ENCODE measurements at places on chromosomes 7 and 10.
A peak's percentile ranks its signal among the peaks of the same experiment; 100 is the strongest.

DNA sequence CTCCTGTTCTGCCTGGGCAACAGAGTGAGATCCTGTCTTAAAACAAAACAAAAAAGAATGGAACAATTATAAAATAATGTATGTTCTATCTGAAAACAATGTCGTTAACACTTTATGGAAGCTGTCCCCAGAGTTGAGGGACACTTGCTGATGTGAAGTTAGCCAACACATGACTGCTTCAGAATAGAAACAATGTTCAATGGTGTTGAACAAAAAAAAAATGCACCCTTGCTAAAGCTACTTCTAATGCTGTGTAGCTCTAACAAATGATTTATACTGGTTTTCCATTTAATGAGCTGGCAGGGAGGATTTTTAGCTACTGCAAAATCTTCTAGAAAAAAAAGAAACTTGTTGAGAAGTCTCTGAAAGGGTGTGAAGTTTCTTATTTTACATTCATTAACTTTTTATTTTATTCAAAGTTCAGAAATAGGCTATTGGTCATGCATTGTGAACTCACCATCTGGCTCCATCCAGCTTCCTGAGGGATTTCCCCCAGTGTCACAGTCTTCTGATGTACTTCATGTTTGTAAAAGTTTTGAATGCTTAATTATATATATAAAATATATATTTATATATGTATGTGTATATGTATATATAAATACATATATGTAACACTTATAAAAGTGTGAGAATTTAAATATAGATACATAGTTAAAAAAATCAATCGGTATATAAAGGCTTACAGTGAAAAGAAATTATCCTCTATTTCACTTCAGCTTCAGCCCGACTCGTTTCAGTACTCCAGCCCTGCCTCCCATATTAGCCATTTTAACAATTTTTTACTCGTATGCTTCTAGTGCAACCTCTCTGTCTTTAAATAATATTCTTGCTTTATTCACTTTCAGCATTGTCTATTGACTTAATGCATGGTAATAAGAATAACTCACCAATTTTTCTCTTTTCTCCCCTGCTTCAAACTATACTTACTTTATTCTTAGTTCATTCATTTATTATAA lies 35.0 kb downstream of the HDAC9 start:
- no peak for DNase-seq

- DNase-seq = no peak
Observed at GRCh38 chr10:80646366-80646765, 108.7 kb downstream of the SH2D4B start.

- DNase-seq = no peak
Observed at GRCh38 chr10:13587391-13587790, 626 bp downstream of the PRPF18 start.

DNA sequence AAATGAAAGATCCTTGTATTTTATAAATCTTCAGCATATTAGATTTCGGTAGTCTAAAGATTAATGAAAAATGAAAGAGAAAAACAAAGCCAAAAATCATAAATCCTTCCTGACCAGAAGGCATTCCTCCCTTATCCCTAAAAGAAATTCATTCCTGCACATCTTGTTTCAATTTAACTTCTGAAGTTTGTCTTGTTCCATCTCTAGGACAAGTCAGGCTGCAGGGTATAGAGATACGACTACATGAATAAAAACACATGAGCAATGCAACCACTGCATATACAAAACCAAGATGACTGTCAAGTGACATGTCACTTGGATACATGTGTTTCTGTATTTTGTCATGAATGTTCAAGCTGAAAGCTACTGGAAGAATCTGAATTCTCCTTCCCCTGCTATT lies 214.9 kb downstream of the JAZF1 start:
- DNase-seq = no peak

- DNase-seq = no peak
Observed at GRCh38 chr10:99560277-99561126, 27.8 kb downstream of the NKX2-3 start.

DNA sequence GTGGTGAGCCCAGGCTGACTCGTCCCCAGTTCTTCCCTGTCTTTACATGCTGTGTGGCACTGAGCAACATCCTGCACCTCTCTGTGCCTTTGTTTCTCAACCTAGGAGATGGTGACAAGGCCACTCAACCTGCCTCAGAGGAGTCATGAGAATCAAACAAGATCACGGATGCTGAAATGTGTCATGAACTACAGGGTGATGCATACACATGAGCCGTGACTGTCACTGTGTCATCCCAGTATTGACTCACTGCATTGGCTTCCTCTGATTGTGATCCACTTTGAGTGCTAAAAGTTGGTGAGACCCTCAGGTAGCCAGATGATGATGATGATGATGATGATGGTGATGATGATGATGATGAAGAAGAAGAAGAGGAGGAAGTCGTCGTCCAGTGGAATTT lies 11.5 kb downstream of the C10orf71 start:
- DNase-seq = no peak

DNA sequence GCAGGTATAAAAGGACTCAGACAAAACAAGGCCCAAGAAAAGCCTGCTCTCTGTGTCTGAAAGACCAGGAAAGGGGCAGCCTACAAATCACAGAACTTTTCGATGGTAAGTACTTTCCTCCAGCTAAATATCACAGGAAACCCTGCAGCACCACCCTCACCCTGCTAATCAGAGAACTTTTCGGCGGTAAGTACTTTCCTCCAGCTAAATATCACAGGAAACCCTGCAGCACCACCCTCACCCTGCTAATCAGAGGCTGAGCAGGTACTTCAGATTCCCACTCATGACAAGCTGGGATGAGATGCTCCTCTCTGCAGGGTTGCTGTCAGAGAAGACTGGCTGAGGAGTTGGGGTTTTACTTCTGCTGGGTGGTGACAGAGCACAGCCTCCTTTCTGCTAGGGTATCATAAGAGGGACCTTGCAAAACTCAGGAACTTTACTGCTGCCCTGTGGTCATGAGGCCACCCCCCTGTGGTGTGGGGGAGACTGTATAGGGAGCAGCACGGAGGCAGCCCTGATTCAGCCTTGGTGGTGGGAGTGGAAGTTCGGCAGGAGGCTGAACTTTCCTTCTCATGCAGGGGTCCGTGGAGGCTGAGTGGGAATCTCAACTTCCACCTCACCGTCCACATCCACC lies 7.2 kb downstream of the WDR37 start:
- no peak for DNase-seq

DNA sequence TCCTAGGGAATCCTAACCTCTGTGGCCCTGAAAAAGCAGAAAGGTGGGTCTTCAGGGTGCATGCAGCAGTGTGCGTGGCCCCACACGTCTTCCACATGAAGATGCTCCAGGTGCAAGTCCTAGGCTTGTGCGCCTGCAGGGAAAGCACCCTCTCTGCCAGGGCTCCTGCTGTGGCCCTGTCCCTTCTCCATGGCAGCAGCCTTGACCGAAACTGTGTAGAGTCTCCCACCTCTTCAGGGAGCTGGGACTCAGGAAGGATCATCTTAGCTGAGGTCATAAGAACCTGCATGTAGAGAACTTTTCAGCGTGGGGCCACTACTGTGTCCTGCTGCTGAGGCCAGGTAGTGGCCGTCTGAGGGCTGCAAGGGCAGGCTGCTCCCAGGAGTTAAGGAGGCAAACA lies 6.3 kb upstream of the CSGALNACT2 start:
- DNase-seq = no peak

DNA sequence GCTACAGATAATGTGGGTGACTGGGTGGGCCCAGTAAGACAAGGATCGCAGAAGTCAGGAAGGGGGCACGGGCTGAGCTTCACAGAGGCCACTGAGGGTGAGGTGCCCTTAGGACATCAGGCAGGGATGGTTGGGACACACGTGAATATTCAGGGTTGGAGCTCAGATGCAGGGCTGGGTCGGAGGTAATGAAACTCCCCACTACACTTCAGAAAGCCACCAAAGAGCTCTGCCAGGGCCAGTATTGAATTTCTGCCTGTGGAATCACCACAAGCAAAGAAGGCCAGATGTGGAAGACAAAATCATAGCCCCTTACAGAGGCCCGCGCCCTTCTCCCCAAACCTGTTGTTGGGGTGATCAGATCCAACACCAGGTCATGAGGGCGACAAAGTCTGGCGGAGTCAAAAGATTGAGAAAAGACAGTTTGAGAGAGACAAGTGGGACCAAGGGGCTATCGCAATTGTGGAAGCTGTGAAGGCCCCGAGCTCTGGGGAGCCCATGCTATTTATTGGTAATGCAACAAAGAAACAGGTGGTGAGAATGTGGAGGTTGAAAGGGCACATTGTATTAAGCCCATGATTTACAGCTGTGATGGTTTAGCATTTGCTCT lies 42.4 kb downstream of the STRA8 start:
- DNase-seq = no peak

DNA sequence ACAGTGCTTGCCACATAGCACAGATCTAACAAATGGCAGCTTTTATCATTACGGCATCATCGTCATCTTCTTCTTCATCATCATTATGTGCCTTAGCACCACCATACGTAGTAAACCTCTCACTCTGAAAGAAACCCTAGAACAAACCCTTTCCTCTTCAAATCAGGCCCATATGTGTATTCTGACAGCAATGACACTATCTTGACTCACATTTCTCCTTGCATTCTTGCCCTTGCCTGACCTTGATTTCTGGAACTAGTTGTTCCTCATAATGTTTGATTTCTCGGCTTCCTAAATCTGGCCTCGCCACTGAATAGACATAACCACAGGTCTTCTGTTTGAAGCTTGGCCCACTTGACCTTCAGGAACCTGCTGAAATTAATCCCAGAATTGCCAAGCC lies 115.3 kb downstream of the DGKI start:
- no peak for DNase-seq

DNA sequence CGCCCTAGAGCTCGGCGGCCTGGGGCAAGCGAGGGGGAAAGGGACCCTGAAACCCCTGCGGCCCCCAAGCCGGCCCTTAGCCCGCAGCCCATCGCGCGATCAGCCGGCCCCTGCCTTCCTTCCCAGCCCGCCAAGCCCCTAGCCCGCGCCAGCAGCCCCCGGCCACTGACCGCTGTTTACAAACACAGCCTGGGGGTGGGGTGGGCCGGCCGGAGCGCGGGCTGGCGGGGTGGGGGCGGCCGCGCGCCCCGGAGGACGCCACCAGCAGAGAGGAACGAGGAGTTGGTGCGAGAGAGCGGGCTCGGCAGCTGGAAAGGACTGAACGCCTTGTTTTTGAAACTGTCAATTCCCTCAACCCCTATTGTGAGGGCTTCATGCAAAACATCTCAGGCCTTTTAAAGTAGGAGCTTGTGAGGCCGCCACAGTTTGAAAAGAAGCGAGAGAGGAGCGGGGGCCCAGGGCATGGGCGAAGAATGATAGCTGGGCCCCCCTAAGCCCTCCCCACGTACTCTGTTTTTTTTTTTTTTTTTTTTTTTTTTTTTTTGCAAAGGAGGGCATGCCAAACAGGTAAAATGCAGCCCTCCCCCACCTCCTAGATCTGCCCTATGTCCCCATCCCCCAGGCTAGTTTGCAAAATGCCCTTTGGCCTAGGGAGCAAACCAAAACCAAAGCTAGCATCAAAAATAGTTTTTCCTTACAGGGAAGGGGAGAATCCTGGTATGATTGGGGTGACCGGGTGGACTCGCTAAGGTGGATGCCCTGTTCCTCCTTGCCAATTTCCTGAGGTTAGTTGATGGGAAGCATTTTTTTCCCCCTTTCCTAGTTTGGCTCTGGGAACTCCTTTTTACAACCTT lies 15.0 kb downstream of the SKIDA1 start:
- peak; percentile 50 for DNase-seq

DNA sequence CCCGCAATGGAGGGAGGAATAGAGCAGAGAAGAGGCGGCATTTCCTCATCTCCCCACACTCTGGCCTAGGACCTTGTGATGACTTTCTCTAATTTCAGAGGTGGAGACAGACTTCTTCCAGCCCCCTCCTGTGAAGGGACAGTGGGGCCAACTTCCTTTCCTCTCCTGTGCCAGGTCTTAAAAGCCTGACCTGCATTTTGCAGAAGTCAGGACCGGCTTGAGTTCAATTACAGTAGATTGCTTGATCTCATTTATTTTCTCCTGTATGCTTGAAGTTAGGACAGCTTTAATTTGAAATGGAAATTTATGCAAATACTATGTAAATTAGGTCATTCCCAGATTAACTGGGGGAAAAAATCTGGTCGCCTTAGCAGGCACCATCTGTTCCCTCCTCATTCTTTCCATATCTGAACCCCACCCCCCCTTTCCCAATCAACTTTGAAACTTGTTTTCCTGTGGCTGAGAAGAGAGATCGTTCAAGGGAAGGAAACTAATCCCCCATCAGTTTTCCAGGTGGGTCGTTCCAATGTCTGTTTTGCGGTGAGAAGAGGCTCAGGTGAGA lies 57.1 kb downstream of the SYPL1 start:
- no peak for DNase-seq

DNA sequence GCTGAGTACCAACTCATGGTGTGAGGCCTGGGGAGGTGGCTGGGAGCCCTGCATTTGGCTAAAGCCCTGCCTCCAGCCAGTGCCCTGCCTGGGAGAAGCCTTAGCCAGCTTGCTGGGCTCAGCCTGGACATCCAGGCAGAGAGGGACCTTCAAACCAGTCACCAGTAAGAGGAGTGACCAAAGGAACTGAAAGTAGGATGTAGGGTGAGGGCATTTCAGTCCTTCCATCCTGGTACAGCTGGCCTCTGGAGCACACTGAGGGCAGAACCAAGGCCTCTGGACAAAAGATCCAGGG lies 124.8 kb downstream of the ADCY1 start:
- DNase-seq = no peak

- no peak for DNase-seq
Observed at GRCh38 chr7:68440866-68441265, 1157.4 kb upstream of the AUTS2 start.

DNA sequence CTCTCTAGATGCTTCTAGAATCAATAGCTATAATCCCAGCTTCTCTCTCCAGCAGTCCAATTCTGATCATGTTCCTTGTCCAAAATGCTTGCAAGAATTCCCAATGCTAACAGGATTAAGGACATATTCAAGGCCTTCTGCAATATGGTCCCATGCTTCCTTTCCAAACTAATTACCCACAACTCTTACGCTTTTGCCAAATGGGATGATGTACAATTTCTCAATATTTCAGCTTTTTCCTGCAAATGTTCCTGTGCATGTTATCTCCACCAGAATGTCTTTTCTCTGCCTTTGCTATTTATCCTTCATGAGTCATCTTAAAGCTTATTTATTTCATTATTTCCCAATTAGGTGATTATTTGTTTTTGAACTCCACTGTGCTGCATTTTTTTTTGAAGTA lies 556.4 kb downstream of the SORCS1 start:
- no peak for DNase-seq

GRCh38 chr10:86291616-86292340 lies 74.8 kb downstream of the GRID1 start:
- DNase-seq = no peak

- DNase-seq = no peak
Observed at GRCh38 chr7:67823345-67823744, 826.7 kb downstream of the TYW1 start.

DNA sequence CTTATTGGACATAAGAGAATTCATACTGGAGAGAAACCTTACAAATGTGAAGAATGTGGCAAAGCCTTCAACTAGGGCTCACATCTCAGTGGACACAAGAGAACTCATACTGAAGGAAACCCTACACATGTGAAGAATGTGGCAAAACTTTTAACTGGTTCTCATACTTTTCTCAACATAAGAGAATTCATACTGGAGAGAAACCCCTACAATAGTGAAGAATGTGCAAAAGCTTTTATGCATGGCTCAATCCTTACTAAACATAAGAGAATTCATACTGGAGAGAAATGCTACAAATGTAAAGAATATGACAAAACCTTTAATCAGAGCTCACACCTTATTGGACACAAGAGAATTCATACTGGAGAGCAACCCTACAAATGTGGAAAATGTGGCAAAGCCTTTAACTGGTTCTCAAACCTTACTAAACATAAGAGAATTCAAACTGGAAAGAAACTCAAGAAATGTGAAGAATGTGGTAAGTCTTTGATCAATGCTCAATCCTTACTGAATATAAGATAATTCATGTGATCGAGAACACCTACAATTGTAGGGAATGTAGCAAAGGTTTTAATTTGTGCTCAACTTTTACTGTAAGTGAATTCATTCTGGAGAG lies 121.8 kb upstream of the ZNF722 start:
- no peak for DNase-seq

All from Right ventricle myocardium inferior (tissue), 1 donor.